Dorsolateral prefrontal cortex (tissue), 122 donors: ENCODE measurements at places on chromosomes 16 and 17. TPM values are rescaled to one million over a fixed set of nuclear protein-coding genes. Genes with fewer than 3 reads are reported as not detected.

The PTX4 gene
- total RNA-seq, result not detected

The ABI3 gene
- 6.9 TPM for total RNA-seq

The SLC47A2 gene
- 0.50 TPM for total RNA-seq

The CCL23 gene
- total RNA-seq, result not detected

The CYB561 gene
- 59.1 TPM for total RNA-seq

The CCDC43 gene
- total RNA-seq, result 30.5 TPM

The HS3ST3A1 gene
- total RNA-seq, result not detected

The CTRL gene
- total RNA-seq, result 4.6 TPM

The CCL2 gene
- total RNA-seq, result 1.2 TPM
